NCI-H1092 (cell line): ENCODE measurements at places on chromosomes 7 and 10.

DNA sequence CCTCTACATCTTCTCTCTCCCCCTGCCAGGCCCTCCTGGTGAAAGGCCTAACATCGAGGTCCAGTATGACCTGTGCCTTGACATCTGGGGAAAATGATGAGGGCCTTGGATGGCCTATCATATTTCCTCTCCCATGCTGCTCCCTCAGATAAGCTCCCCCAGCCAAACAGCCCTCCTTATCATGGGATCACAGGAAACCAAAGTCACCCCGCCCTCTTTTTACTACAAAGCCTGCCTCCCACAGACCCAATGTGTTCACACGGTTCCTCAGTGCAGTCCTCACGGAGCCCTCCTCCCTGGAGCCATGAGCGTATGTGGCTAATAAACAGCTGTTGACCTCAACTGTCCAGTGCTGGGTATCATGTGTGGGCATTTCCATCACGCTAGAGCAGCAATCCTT, 32.0 kb downstream of the C10orf90 start:
- DNase-seq, result no peak

- no peak for DNase-seq
Observed at GRCh38 chr10:123965973-123966895, 74.6 kb upstream of the CPXM2 start.

DNA sequence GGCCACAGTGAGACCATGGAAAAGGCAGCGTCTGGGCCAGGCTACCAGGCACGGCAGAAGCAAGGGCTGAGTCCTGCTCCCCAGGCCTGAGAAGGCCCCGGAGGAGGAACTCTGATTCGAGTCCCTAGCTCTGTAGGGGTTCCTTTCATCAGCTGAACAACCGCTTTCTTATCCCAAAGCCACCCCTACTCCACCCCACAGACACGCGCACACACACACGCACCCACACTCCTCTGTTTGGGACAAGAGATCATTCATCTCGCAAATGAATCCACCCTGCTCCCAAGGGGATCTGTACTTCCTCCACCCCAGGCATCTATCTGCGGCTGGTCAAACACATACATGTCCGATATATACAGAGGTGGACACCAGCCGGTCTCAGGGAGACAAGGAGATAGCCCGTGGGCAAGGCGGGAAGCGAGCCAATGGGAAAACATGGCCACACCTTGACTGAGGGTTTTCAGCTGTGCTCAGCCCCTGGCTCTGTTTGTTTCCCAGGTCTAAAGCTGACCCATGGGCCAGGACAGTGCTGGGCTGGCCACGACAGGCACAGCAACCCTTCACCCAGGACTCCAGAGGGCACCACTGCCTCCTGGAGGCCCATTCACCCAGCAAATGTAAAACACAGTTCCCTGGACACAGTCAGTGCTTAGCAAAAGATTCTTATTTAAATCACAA, 7.3 kb downstream of the ZCCHC24 start:
- DNase-seq, result no peak

DNA sequence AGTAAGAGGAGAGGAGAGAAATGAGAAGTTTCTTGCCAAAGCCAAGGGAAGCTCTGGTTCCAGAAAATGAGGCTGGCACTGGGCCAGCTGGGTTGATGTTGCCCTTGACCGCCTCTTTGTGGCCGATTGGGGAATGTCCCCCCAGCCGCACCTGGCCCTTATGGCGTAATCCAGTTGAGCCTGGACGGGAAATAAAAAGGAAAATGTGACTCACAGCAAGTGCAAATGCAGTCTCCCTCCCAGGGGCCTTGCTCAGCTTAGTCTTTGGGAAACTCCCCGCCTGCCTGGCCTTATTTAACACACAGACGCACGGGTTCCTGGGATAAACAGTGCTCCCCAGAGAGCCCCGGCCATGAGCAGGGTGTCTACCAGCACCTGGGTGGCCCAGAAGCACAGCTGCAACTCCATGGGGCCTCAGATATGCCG, 174.8 kb downstream of the KIAA1217 start:
- no peak for DNase-seq

DNA sequence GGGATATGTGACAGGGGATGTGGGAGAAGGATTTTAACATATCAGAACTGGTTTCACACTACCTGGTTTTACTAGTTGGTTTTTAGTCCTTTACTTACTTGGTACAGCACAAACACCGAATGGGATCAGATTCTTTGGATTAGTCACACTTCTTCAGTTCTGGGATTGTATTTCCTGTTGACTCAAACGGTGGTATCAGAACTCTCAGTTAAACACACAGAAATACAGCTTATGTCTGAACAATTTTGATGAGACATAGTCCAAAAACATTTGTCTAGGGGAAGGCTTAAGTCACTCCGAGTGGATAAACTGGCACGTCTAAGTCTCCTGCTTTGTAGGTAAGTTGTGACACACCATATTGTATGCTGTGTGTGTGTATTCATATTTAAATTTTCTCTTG, 480.5 kb downstream of the PHTF2 start:
- no peak for DNase-seq

GRCh38 chr7:46440186-46440585, 519.1 kb upstream of the IGFBP3 start:
- DNase-seq, result no peak

- DNase-seq, result no peak
Observed at GRCh38 chr7:19295376-19295775, 150.2 kb upstream of the FERD3L start.

GRCh38 chr10:119420950-119421875, 121.3 kb downstream of the RGS10 start:
- DNase-seq, result no peak

DNA sequence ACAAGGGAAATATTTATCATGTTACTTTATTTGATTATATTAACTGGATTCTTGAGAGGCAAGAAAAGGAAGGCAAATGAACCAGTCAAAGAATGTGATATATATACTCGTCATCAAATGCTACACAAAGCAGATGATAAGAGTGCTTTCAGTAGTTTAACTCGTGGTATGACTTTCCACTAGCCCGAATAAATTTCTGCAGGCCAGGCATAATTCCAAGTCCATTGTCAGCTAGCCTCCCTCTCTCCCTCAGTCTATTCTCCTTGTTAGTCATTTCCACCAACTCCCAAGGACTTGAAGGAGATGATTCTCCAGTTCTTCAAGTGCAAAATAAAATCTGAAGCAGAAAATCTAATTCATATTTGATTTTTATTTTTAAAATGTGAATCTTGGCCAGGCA, 190.5 kb downstream of the GLI3 start:
- DNase-seq, result no peak

DNA sequence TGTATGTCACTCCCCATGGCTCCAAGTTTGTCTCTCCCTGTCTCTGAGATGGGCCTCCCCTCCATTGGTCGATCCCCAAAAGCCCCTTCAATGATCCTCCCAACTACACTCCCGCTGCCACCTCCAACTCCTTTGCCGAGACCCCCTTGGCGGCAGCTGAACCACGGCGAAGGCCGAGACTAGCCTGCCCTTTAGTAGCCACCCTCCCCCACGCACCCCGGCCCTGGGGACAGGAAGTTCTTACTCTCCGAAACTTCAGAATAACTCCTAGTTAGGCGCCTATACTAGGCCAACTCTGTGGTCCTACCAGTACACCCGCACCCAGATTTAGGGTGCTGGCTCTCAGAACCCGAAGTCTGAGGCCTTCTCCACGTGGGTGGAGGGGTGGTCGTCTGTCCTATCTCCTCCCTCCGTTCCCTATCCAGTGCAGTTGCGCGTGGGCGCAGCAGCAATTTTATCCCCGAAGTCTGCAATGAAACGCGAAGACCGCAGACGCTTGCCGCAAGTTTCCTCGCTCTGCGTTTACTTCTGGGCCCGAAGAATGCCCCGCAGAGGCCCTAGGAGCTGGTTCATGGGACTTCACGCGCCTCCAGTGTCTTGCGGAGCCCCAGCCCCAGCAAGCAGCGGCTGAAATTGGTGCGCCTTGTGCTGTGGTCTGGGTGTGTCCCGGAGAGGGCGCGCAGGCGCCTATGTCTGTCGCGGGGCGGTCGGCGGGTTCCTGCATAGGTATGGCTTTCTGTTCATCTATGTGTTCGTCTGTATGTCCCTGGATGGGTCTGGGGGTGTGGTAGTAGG, 82.6 kb upstream of the SLF2 start:
- DNase-seq, result no peak

DNA sequence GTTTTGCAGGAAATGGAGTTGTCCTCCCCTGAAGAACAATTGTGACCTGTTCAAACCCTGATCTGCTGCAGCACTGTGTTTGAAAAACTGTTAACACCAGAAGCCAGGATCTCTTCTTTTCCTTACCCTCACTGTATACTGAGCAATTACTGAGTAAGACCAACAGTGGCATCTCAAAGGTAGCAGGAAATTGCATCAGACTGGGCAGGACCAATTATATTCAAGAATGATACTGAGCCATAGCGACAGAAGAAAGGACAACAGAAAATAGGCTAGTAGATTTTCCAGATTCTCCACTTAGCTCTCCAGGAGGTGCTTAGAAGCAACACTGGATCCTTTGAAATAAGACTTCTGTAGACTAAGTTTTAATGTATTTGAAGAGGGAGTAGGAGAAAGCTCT, 57.4 kb upstream of the INHBA start:
- DNase-seq, result no peak
